ENCODE measurements at places on chromosomes 7 and 10.
A peak's percentile ranks its signal among the peaks of the same experiment; 100 is the strongest.

GRCh38 chr7:97027427-97028234 lies 3.0 kb upstream of the DLX5 start:
- peak; percentile 92 for DNase-seq

GRCh38 chr10:126425489-126426065 lies 37.3 kb upstream of the ADAM12 start:
- DNase-seq = no peak

DNA sequence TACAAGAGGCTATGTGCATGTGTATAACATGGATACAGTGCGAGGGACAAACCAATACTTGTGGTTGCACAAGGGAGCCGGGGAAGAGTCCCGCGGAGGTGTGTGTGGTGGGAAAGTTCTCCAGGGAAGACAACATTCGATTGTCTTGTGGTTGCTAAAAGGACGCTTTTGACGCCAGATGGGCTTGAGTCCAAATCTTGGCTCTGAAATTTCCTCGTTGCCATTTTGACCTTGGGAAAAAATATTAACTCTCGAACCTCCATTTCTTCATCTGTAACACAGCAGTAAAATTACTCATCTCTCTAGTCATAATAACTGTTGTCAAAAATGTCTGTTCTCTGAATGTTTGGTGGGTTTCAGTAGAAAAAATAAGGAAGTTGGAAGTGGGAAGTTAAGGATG lies 16.5 kb downstream of the PLXDC2 start:
- no peak for DNase-seq

DNA sequence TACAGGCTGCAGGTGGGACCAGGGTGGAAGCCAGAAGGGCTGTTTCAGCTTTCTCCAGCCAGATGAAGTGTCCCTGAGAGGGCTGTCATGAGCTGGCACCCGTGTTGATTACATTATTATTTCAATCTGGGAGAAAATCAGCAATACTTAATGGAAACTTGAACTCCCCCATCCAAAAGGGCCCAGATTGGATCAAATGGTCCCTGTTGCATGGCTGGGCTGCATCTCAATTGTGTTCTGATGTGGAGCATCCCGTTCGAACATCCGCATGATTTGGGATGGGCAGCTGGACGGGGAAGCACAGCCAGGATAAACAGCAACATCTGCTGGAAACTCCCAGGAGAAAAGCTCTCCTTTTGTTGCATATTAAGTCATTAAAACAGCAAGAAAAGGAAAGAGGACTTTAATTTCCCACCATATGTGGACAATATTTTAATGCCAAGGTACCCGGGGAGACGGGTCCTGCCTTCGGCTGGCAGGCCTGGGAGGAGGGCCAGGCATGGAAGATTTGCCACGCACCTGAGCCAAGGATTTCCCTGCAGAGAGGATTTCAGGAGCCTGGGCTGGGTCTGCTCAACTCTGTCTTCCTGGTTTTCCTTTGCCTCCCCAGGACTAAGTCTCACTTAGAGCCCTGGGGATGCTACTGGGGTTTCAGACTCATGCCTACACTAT lies 52.4 kb downstream of the NPTX2 start:
- DNase-seq = no peak

DNA sequence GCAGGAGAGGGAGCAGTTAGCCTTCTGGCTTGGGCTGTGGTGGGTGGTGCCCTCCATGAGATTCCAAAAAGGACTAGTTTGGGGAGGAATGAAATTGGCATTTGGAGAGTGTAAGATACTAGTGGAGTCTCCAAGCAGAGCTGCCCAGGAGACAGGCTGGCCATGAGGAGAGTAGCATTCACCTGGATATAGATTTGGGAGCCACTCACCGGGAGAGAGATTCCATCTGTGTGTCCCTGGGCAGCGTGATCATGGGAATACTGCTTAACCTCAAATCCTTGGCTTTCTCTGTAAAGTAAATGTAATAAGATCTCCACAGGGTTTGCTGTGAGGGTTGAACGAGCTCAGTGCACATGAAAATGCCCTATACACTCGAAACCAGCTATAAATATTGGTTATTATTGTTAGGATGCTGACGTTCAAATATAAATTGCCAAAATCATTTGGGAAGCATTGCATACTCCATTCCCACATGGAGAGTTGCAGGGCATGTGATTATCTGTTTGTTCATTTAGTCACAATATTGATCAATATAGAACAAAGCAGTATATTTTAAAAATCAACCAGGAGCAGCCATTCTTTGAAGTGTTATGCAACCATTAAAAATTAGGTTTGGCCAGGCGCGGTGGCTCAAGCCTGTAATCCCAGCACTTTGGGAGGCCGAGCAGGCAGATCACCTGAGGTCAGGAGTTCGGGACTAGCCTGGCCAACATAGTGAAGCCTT lies 143.7 kb downstream of the CUX1 start:
- DNase-seq = no peak

DNA sequence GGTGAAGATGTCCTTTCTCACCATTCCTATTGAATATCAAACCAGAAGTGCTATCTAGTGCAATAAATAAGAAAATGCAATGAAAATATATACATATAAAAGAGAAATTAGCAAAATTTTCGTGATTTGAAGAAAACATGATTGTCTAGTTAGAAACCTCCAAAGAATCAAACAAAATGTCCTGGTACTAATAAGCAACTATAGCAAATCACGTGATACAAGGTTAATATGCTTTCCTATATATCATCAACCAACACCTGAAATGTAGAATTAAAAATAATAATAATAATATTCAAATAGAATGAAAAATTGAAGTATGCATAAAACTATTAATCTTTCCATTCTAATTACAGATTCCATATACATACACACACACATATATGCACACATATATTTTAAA lies 183.9 kb upstream of the POM121L12 start:
- no peak for DNase-seq

GRCh38 chr7:13770305-13770704 lies 219.2 kb downstream of the ETV1 start:
- DNase-seq = no peak

GRCh38 chr7:95993380-95993779 lies 221.0 kb downstream of the DYNC1I1 start:
- no peak for DNase-seq

DNA sequence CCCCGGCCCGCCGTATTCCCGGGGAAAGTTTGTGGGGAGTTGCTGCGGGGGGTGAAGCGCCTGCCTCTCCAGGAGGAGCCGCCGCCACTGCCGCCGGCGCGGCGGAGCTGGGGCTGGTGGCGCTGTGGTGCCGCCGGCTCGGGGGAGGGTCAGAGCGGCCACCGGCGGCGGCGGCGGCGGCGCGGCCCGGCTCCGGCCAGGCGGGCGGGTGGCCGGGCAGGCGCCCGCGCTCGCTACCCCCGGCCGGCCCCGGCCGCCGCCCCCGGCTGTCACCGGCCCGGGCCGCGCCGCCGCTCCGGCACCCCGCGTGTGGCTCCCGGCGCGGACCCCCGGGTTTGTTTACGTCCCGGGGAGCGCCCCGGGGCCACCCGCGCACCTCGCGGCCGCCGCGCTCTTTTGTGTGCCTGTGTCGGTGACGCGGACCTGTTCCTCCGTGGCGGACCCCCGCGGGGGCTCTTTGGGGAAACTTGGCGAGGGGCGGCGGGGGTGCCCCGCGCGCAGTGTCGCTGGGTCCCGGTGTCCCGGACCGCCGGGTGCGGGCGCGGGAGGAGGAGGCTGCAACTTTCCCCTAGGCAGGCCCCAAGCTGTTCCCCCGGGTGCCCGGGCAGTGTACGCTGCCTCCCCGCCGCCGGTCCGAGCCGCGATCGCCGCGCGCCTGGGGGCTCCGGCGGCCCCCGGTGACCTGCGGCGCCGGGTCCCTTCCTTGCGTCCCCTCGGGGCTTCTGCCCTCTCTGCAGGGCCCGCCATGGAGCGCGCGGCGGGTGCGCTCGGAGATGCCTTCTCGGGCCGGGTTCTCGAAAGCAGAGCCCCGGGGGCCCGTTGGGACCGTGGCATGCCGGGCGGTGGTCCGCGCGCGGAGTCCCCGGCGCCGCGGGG lies 593 bp upstream of the CUX1 start:
- peak; percentile 64 for DNase-seq

DNA sequence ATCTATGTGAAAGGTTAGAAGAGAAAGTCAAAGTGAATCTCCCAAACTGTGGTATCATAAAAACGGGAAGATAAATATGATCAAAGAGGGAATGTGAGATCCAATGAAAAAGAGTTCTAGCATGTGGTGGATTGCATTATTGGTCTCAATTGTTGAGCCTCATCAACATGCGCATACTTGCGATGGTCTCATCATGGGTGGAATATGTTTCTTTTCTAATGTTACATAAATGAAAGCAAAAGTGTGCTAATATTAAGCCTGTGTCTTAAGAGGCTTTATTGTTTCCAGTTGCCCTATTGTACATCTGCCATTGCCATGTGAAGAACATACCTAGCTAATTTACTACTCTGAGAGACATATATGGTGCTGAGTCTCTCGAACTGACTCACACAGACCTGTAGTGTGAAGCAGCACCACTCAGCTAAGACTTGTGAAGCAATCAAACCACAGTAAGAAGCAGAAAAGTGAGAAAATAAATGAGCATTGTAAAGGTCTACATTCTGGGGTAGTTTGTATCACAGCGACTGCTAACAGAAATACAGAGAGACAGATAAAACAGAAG lies 645.5 kb upstream of the PCDH15 start:
- DNase-seq = no peak

DNA sequence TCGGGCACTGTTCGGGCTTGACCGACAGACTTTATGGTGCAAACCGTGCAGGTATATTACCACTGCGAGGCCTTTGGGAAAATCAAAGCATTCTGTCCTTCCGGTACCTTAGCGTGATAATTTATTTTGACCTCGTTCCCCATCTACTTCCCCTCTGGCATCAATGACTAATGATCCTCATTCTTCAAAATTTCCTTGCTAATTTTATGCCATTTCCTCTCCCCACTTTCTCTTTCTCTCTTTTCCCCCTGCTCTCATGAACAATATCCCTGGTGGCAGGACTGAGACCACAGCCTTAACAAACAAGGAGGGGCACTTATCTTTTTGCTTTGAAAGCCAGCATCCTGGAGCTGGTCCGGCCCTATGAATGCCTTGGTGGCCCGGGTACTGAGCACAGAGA lies 210.6 kb downstream of the TCF7L2 start:
- no peak for DNase-seq

- DNase-seq = peak; percentile 77
These were observed 104.1 kb downstream of the LHPP start for GRCh38 chr10:124565565-124566221.

GRCh38 chr10:77836299-77836820 lies 90.2 kb downstream of the DLG5 start:
- DNase-seq = no peak

- no peak for DNase-seq
These were observed 23.4 kb downstream of the PCBD1 start for GRCh38 chr10:70864935-70865334.

- DNase-seq = no peak
These were observed 59.7 kb downstream of the TFAM start for GRCh38 chr10:58444876-58445275.

GRCh38 chr7:106463851-106464611 lies 179.2 kb upstream of the NAMPT start:
- no peak for DNase-seq

GRCh38 chr7:32154797-32155196 lies 84.6 kb upstream of the PDE1C start:
- no peak for DNase-seq

DNA sequence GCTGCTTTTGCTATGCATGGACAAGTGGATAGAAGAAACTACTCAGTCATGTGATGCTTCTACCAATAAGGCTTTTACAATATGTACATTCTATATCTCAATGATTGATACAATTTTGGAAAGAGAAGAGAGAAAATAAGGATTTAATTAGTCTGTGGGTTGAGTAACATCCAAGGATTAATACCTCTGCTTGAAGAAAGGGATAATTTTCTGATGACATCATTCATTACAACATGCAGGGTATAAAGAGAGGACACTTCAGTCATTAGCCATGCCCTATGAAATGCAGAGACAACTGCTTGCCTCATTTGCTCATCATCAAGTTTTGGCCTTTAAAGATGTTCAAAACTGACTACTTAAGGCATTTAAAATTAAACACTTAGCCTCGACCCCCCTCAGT lies 237.3 kb downstream of the AHR start:
- no peak for DNase-seq

DNA sequence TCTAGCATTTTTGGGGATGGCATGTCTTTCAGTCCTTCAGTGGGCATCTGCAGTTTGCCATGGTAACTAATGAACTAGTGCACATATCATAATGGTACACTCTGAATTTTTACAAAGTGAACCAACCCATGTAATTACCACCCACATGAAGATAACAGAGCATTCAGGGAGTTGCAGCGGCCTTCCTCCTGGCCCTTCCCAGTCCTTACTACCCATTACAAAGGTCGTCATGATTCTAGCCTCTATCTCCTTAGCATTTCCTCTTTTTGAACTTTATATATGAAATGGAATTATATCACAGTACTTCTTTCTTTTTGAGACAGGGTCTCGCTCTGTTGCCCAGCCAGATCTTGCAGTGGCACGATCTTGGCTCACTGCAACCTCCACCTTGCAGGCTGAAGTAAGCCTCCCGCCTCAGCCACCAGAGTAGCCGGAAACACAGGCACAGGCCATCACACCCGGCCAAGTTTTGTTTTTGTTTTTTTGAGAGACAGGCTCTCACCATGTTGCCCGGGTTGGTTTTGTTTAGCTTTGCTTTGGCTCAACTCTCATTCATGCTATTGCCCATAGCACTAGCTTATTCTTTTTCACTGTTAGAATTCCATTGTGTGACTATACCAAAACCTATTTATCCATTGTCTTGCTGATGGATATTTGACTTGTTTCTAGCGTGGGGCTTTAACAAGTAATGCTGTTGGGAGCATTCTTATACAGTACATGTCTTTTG lies 79.2 kb downstream of the APBB1IP start:
- no peak for DNase-seq

GRCh38 chr10:118754229-118754555 lies 578 bp downstream of the CACUL1 start:
- peak; percentile 61 for DNase-seq

- DNase-seq = no peak
These were observed 12.6 kb downstream of the PTEN start for GRCh38 chr10:87875929-87876571.

DNA sequence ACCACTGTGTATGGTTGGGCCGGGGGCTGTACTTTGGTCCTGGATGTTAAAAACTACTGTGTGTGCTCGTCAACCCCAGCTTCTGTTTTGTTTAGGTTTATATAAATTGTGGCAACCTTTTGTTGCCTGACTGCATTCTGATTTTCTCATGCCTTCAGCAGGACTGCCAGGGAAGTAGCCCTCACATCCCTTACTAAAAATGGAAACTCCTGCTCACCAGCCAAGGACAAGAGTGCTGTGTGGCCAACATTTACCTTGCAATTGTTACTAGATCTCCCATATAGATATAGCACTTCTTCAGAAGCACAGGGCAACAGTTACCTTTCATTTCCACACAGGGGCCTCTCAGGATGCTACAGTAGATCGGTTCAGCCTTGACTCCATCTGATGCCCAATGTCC lies 174.4 kb downstream of the TAX1BP1 start:
- no peak for DNase-seq

DNA sequence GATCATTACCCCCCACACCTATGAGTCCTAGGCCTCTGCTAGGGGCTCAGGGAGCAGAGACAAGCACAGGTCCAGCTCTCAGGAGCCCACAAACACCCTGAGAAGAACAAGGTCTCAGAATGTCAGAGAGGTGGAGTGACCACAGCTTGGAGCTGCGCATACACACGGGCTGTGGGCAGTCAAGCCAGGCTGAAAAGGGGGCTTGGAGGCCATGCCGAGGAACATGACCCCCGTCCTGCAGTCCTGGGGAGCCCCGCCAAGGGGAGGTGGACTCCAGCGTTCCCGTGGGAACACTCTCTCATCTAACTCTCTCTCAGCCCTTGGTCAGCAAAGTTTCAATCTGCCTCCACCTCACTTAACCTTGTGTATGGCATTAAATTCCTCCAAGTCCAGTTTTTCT lies 7.8 kb upstream of the MMP21 start:
- no peak for DNase-seq

- DNase-seq = no peak
These were observed 323.7 kb upstream of the IGFBP3 start for GRCh38 chr7:46244757-46245156.

Data from HuH-7 (cell line).